Tibial nerve (tissue), 4 donors: ENCODE measurements at places on chromosomes 5 and 9. TPM values are rescaled to one million over a fixed set of nuclear protein-coding genes. Genes with fewer than 3 reads are reported as not detected.

- peak; percentile 78 for DNase-seq
These were observed 28.1 kb downstream of the NEK6 start for GRCh38 chr9:124285903-124286291.

The PDLIM7 gene
- total RNA-seq, result 138 TPM

The OBP2B gene
- not detected for total RNA-seq

- no peak for DNase-seq
These were observed 506 bp downstream of the ADAMTS19 start for GRCh38 chr5:129460672-129460935.

DNA sequence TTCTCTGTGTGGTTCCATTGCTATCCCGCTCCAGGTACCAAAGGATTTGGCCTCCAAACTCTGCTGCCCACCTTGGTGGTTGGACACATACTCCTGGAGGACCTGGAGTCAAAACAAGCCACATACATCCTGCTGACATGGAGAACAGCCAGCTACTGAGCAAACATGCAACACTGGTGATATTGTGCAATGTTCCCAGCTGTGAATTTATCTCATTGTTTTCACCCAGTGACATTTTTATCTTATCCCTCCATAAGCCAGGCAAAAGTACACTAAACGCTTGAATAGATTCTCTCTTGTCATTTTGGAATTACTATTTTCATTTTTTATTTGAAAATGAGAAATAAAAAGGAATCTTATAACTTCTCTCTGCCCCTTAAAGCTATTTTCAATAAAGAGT lies 11.1 kb upstream of the CTSL start:
- DNase-seq, result peak; percentile 78

GRCh38 chr5:160359242-160359641 lies 11.2 kb downstream of the C1QTNF2 start:
- no peak for DNase-seq

DNA sequence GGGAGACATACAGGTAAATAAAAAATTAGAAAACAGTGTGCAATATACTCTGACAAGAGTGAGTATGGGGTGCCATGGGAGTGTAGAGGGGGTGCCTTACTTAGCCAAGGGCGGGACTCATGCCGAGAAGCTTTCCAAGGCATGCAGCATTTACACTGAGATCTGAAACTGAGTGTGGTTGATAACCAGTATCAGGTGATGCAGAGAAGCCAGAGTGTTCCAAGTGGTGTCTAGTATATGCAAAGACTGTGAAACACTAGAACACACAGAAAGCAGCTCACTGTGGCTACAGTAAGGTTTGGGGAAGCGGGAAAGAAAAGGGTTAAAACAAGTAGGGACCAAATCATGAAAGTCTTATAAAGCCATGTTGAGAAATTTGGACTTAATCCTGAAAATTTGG lies 30.5 kb upstream of the ERBIN start:
- DNase-seq, result no peak

- DNase-seq, result no peak
These were observed 21.3 kb downstream of the PRDM9 start for GRCh38 chr5:23528677-23529076.
